ENCODE measurements at places on chromosomes 1 and 21.

DNA sequence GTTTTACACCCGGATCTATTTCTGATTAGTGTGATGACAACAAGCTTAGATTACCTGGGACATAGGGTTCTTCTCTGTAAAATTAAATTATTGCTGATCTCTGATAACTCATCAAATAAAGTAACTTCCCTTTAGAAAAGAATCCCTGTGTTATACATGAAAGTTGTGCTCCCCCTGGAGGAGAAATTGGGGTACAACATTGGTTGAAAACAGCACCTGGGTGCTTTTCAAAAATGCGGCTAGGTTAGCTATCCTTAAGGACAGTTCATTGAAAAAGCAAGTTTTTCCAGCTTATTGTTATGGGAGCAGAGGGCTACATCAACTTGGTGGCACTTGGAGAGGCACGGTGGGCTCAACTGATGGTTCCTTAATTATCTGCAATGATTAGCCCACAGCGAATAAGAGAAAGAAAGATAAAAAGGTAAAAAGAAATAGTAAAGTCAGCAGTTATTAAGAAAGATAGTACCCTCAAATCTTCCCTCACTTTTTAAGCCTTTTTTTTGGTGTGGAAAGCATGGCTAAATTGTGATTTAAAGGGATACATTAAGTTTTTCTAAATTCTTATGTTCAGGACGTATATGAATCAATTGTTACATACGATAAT is 97.8 kb downstream of the FMN2 start:
- DNase-seq: peak; percentile 42

DNA sequence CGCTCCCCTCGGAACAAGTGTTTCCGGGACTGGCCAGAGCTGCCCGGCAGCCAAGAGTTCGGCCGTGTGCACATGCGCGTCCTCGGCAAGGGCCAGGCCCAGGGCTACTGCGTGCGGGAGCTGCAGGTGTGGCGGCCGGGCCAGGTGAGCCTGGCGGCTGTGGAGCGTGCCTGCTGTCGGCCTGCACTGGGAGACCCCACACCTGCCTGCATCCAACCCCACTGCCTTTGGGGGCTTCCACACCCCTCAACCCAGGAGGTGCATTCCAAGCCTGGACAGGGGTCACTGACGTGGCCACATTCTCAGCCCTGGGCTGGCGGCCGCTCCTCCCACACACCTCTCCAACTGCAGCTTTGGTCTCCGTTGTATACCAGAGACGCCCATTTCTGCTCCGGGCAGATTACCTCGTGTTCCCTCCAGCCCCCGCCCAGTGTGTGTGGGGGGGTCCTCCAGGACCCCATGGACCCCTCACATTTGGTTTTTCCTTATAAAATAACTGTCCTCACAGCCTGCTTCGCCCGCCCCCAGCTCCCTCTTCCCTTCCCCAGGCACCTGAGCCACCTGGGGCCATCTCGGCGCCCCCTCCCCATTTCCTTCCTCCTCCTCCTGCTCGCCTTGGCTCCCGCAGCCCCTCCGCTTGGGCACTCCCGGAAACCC is 6.1 kb downstream of the RNF223 start:
- no peak for DNase-seq

GRCh38 chr1:211335522-211336157 is 9.0 kb downstream of the TRAF5 start:
- DNase-seq: no peak

- no peak for DNase-seq
These were observed 282 bp downstream of the RSPH1 start for GRCh38 chr21:42495765-42496119.

All from AG10803 (cell line).